ENCODE measurements at places on chromosomes 5 and 9.

- peak; percentile 8 for DNase-seq
Measured at GRCh38 chr5:126339215-126339805, 83.9 kb upstream of the GRAMD2B start.

DNA sequence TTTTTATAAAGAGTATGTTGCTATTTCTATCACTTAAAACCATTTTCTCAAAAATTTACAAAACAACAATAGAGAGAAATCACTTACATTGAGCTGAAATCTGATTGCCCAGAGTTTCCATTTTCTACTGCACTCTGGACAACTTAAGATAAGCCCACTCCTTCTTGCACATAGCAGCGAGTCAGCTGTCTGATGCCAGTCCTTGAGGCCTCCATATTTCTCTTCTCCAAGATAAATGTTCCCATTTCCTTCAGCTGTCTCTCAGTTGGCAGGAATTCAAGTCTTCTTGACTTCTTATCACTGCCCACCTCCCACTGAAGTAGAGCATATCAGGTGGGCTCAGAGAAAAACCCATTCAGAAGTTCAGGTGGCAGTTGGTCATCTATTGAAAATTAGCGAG, 78.5 kb upstream of the PIP5K1B start:
- no peak for DNase-seq

GRCh38 chr9:93118863-93119702, 15.0 kb downstream of the NINJ1 start:
- DNase-seq = no peak

- no peak for DNase-seq
Measured at GRCh38 chr5:73022471-73023169, 66.8 kb downstream of the FCHO2 start.

DNA sequence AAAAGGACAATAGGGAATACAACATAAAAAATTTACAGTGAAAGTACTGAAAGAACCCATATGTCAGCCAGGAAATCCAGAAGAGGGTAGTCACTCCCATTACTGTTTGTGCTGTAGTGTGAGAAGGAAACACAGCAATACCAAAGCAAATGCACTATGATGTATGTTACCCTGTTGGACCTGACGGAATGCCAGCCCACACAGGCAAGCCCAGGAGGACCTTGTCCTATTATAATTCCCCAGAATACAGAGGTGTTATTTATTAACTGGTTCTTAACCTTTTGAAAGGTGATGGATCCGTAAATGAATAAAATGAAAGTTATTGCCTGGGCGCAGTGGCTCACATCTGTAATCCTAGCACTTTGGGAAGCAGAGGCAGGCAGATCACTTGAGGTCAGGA, 79.0 kb downstream of the GDA start:
- DNase-seq = no peak

DNA sequence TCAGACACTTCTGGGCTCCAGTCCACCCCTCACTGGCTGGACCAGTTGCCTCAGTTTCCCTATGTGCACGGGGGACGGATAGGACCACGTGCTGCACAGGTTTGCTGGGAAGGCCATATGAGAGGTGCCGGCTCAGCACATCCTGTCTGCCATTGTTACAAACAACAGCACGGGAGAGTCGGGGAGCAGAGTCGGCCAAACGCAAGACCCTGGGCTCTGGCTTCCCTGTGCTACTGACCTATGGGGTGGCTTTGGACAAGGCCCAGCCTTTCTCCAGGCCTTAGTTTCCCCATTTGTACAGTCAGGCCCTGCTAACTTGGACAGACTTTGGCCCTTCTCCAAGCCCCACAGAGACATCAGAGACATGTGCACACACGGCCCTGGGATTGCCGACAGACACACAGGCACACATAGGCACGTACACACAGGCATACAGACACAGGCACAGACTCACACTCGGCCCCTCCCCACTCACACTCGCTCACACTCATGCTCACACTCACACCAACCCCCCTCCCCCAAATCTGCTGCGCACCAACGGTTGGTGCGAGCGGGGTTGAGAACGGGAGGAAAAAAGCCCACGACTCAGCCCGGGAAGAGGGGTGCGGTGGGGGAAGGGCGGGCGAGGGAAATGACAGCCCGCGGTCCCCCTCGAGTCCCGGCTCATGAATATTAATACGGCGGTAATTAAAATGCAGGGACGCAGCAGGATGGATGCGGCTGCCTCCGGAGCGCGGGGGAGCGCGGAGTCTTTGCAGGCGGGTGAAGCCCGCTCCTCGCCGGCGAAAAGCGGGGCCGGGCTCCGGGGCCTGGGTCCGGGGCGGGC, 133.0 kb downstream of the C9orf50 start:
- peak; percentile 40 for DNase-seq

- no peak for DNase-seq
Measured at GRCh38 chr5:32270946-32271345, 41.8 kb downstream of the MTMR12 start.

DNA sequence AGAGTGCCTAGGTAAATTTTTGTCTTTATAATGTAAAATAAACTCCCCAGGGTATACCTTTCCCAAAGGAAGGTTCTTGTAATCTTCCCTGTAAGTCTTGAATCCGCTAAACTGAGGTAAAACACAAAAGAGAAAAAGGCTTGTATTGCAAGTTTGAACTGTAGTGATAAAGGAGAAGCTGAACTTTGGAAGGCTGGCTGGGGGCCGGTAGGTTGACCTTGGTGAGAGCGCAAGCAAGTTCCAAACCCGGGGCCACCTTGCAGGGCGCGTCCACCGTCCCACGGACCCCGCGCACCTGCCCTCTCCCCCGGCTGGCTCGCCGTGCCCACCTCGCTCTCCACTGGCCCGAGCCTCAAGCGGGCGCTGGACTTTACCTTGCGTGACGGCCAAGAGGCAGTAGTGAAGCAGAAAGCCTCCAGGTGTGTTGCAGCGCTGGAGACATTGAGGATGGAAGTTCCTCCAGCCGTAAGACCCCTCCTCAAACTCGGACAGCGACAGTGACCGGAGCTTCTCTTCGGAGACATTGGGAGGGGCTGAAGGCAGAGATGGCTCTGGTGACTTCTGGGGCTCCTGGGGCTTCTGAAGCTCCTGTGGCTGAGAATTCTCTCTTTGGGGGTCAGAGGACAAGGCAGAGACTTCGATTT, 428 bp downstream of the SLCO4C1 start:
- DNase-seq = no peak
